ENCODE measurements at places on chromosomes 3 and 15. TPM values are rescaled to one million over a fixed set of nuclear protein-coding genes. Genes with fewer than 3 reads are reported as not detected.

The HRH1 gene
- 0.66 TPM for total RNA-seq

DNA sequence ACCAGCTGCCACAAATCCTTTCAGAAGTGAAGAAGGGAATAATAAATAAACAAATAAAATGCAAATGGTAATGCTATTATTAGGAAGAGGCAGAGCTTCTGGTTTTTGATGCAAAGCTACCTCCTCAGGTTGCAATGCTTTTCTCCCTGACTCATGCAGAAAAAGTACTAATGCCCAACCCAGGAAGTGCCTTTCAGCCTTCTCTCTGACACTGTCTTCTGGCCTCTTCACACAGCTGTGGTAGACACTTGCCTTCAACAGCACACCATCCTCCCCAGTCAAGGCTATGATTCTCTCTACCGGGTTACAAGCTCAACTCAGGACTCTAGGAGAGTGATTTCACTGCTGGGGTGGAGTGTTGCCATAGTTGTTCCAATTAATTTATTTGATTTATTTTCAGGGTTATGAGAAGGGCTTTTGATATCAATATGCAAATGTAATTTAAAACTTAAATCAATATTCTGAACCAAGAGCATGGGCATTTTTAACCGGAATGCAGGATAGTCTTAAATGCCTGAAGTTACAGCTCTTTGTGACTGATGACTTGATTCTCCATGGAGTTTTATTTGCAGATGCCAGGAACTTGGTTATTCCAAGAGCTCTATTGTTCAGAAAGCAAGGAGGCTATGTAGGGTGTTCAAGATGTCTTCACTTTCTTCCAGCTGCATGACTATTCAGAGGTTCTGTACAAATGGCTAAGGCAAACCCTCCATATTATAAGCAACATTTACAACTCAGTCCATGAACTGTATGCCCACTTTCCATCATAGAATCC, 27.1 kb upstream of the GALNT15 start:
- H3K4me3 ChIP-seq = no peak overlapping the region
- DNase-seq = no peak
- H3K36me3 ChIP-seq = no peaks in the 10 kb centered on the region
- H3K27ac ChIP-seq = no peak overlapping the region
- H3K4me1 ChIP-seq = no peaks in the 10 kb centered on the region

DNA sequence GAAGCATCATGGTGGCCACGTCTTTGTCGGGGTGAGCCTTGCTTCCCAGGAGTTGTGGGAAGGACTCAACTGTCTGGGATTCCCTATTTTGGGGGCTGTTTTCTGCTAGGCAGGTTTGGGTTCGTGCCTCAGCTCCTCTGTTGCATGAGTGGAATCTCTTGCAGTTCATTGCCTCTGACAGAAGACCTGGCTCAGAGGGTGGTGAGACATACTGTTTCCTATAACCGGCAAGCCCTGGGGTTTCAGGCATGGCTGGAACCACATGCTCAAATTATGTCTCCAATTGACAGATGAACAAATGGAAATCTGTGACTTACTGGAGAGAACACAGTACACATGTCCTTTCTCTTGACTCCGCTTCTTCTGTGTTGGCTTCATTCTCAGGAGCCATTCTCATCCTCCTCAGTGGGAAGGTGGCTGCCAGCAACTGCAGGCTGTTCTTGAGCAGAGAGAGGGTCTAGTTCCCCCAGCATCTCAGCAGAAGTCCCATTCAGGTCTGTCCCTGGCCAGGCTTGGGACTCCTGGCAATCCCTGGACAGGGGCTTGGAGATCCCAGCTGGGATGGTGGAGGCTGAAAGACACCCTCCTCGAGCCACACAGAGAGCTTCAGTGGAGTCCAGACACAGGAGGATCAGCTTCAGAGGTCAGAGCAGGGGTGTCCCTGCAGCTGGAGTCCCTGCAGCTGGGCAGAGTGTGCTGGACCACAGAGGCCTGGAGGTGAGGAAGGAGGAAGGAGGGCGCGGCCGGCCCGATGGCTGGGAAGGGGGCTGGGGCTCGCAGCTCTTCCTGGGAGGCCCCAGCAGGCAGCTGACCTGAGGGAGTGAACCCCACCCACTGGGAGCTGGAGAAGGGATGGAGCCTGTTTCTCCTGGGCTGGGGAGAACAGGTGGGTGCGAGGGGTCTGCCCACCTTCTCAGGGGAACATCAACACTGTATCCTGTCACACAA, 97.6 kb downstream of the LSM3 start:
- H3K27me3 ChIP-seq = no peaks in the 10 kb centered on the region
- H3K4me1 ChIP-seq = no peaks in the 10 kb centered on the region
- H3K27ac ChIP-seq = no peak overlapping the region
- no peak for DNase-seq
- no peaks in the 10 kb centered on the region for H3K36me3 ChIP-seq
- no peak overlapping the region for H3K4me3 ChIP-seq

GRCh38 chr3:184636741-184637316, 75.0 kb downstream of the MAGEF1 start:
- H3K27me3 ChIP-seq = no peaks in the 10 kb centered on the region
- no peaks in the 10 kb centered on the region for H3K4me1 ChIP-seq
- H3K27ac ChIP-seq = no peak overlapping the region
- H3K4me3 ChIP-seq = no peak overlapping the region
- H3K36me3 ChIP-seq = no peaks in the 10 kb centered on the region

- H3K36me3 ChIP-seq = no peaks in the 10 kb centered on the region
- DNase-seq = no peak
- no peaks in the 10 kb centered on the region for H3K27me3 ChIP-seq
- H3K4me1 ChIP-seq = no peaks in the 10 kb centered on the region
- H3K27ac ChIP-seq = no peak overlapping the region
Observed at GRCh38 chr3:32681811-32682210, 3.2 kb upstream of the CNOT10 start.

Data from right lobe of liver (tissue), 6 donors.